ENCODE measurements at places on chromosomes 6 and 20.
A peak's percentile ranks its signal among the peaks of the same experiment; 100 is the strongest.

DNA sequence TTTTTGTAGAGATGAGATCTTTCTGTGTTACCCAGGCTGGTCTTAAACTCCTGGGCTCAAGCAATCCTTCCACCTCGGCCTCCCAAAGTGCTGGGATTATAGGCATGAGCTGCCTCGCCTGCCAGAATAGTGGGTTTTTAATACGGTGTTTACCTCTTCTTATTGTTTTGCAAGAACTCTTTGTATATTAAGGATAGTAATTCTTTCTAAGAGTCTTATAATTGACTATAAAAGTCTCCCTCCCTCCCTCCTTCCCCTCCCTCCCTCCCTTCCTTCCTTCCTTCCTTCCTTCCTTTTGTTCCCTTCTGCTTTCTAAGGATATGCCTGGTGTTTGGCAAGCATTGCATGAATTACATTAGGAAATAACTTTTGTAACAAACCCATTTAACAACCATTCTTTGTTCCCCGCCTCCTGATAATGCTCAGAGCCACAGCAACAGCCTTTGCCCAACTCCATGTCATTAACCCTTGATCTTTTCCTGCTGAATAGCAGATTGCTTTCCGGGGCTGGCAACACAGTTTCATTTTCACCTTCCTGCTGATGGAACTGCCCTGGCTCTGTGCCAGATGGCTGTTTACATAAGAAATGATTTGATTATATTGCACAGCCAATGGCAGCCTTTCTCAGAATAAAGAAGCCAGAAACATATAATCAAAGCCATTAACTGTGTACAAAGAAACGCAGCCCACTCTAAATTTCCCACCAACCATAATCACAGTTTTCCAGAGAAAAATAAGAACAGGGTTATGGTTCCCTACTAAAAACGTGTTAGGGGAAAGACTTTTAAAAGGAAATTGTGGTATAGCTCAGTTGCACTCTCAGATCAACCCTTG is 143.7 kb upstream of the PTPN1 start:
- peak; percentile 85 for DNase-seq

DNA sequence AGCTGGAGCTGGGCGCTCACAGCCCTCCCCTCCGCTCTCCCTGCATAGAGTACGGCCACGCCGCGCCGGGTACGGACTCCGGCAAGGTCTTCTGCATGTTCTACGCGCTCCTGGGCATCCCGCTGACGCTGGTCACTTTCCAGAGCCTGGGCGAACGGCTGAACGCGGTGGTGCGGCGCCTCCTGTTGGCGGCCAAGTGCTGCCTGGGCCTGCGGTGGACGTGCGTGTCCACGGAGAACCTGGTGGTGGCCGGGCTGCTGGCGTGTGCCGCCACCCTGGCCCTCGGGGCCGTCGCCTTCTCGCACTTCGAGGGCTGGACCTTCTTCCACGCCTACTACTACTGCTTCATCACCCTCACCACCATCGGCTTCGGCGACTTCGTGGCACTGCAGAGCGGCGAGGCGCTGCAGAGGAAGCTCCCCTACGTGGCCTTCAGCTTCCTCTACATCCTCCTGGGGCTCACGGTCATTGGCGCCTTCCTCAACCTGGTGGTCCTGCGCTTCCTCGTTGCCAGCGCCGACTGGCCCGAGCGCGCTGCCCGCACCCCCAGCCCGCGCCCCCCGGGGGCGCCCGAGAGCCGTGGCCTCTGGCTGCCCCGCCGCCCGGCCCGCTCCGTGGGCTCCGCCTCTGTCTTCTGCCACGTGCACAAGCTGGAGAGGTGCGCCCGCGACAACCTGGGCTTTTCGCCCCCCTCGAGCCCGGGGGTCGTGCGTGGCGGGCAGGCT is 4.6 kb downstream of the KCNK15 start:
- no peak for DNase-seq

- DNase-seq: no peak
These were observed 187.4 kb downstream of the KIF16B start for GRCh38 chr20:16385891-16386290.

DNA sequence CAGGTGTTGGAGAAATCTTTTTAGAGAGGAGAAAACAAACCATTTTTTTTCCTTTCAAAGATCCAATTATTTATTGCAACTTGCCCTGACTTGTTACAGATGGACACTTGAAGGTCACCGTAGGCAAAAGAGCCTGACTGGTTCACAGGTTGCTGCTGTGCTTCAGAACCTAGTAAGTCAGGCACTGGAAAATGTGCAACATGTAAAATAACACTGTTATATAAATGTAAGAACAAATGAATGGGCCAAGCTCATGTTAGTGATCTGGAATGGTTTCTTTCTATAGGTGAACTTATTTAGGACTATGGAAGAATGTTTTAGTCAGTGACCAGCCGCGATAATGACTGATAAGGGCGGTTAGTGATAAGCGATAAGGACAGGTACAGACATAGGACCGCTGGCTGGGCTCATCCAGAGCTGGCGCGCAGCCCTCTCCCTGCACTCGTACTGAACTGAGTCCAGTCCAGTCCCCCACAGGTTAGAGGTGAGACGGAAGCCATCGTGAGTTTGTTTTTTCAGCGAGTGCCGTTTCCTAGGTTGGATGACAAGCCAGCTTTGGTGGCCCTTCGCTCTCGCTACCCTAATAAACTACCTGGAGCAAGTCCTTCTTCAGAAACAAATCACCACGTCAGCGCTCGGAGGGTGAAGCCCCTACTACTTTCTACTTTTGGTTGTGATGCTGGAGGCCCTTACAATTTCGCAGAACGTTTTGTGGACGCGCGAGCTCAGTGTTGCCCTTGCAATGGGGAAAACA is 94.4 kb upstream of the PRDM1 start:
- no peak for DNase-seq

- DNase-seq: peak; percentile 77
These were observed 77.4 kb downstream of the PRDM1 start for GRCh38 chr6:106163446-106163965.

DNA sequence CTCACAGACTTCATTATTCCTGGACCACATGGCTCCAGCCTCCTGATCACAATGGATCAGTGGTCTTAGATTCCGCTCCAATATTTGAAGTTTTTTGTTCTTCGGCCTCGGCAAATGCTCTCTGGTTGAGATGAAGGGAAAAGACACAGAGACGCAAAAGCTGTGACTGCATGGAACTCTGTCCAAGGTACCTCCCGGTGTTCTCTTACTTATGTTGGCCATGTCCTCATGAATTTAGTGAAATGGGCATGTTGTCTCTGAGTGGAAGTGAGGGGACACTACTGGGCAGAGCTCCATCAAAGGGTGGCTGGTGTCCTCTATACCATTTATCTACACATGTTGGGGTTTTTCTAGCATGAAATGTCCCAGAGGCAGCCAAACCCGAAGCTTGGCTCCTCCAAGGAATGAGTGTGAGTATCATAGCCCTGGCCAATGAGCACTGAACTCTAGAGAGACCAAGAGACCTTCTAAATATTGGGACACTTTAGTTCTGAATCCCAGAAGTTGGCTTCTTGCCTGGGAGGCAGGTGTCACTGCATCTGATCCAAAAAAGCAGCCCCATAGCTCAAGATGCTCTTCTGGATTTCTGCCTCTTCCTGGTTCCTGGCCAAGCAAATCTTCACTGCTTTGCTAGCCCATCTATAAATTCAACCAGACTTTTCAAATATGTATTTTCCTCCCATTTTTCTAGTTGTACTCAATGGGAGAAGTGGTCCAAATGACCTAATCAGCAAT is 34.1 kb downstream of the HLA-G start:
- peak; percentile 15 for DNase-seq

DNA sequence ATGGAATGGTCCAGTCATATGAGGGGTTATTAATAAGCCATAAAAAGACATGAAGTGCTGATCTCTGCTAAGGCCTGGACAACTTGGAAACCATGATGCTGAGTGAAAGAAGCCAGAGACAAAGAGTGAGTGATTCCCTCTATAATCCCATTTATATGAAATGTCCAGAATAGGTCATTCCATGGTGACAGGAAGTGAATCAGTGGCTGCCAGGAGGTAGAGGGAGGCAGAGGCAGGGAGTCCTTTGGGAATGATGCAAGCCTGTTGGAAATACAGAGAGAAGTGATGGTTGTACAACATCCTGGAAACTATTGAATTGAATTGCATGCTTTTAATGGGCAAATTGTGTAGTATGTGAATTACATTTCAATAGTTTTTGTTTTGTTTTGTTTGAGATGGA is 26.4 kb downstream of the ANKRD60 start:
- DNase-seq: no peak

DNA sequence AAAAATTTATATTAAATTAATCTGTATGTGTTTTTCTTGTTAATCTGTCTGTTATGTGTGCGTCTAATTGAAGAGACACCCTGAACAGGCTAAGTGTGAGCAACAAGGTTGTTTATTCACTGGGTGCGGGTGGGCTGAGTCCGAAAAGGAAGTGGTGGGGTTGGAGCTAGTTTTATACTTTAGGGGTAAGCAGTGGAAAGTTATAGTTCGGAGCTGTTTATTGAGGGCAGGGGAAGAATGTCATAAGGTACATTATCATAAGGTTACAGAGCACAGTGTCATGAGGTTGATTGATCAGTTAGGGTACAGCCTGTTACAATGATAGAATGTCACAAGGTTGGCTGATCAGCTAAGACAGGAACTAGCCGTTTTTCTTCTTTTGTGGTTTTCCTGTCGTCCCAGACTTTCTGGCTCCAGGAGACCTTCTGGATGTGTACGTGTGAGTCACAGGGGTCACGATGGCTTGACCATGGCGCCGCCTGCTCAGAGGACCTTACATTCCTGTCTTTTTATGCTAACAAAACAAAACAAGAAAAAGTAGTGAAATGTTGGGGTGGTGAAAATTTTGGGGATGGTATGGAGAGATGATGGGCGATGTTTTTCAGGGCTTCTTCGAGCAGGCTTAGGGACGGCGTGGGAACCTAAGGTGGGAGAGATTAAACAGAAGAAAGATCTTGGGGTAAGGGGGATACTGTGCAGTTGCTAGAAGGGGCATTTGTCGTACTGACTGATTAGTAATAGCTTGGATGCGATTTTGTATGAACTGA is 754.0 kb upstream of the ADGRB3 start:
- peak; percentile 68 for DNase-seq

DNA sequence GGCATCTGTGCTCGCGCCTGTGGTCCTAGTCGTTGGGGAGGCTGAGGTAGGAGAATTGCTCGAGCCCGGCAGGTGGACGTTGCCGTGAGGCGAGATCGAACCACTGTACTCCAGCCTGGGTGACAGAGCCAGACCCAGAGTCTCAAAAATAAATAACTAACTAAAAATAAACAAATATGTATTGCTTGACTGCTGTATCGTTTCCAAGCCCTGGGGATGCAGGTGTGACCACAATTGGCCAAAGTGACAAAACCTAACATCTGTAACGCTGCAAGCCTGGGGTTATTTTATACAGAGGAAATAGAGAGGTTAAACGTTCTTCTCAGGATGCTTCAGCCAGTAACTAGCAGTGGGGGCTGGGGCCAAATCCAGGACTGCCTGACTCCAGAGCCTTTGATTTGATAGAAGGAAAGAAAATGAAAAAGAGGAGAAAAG is 1.9 kb upstream of the SRSF3 start:
- DNase-seq: no peak

GRCh38 chr6:83190626-83191025 is 2.4 kb downstream of the PGM3 start:
- DNase-seq: no peak

GRCh38 chr20:41110930-41111577 is 26.3 kb upstream of the PLCG1 start:
- DNase-seq: no peak

GRCh38 chr20:10225439-10226060 is 6.9 kb downstream of the SNAP25 start:
- DNase-seq: no peak

- peak; percentile 83 for DNase-seq
These were observed 82.3 kb upstream of the CD83 start for GRCh38 chr6:14035071-14035847.

- DNase-seq: peak; percentile 28
These were observed 519 bp downstream of the MTRF1L start for GRCh38 chr6:153001767-153002612.

DNA sequence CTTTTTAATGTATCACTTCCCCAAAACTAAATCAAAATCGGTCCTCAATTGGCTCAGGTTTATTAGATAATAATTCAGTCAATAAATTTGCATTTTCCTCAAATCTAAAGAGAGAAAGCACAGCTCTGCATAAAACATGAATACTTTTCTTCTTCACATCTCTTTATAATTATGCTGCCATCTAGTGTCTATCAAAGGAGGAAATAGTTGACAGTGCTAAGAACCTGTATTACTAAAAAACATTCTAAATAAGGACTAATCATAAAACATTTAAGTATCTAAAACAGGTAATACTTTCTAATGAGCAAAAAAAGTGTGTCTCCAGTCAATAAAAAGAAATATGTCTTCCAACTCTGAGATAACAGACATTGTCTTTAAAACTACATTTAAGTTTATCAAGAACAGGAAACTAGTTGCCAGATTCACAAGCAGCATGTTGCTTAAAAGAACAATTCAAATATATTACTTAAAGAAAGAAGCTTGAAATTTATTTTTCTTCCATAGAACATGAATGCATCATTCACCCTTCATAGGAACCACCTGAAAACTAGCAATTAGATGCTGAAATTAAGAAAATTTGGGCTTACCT is 56.5 kb upstream of the DST start:
- DNase-seq: peak; percentile 52

GRCh38 chr6:144158133-144158532 is 7.8 kb downstream of the STX11 start:
- peak; percentile 93 for DNase-seq

DNA sequence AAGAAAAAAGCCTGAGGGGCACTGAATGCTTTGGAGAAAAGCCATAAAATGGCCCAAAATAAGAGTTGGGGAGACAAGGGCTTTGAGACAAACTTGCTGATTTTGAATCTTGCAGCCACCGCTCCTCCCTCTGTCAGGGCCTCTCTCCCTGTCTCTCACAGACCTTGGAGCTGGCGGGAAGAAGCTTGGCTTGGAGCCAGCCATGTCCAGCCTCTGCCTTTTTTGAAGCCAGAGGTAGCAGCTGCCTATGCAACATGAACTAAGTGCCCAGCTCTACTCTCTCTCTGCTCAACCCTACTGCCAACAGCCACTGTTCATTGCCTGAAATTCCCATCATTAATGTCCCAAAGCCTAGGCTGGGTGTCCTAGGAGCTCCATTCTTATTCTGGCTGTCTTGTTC is 63.7 kb upstream of the CTNNBL1 start:
- no peak for DNase-seq

DNA sequence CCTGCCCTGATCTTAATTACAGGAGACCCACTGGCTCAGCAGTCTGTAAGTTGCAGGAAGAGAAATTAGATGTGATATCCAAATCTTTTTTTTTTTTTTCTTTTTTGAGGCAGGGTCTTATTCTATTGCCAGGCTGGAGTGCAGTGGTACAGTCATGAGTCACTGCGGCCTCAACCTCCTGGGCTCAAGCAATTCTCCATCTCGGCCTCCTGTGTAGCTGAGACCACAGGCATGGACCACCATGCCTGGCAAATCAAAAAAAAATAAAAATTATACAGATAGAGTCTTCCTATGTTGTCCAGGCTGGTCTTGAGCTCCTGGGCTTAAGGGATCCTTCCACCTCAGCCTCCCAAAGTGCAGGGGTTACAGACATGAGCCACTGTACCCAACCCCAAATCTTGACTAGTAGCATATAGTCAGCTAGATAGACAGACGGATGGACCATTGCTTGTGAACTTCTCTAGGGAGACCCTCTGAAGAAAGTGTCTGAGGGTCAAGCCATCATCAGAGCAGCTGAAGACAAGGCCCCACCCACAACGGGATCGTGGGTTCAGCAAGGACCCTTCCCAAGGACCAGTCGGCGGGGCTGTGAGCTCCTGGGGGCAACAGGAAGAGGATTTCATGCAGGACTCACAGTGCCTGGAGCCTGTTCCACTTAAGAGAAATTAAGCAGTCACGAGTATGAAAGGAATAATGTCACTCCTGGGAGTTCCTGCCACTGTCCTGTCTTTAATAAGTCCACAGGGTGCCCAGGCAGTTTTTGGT is 222.7 kb downstream of the ANKRD60 start:
- DNase-seq: no peak

- DNase-seq: peak; percentile 53
These were observed 385.0 kb downstream of the CD83 start for GRCh38 chr6:14502551-14502950.

Data from iris pigment epithelial cell (primary cell).